ENCODE measurements at places on chromosomes 2 and 18. TPM values are rescaled to one million over a fixed set of nuclear protein-coding genes. Genes with fewer than 3 reads are reported as not detected.

GRCh38 chr2:158649846-158650245 is 145.3 kb upstream of the DAPL1 start:
- DNase-seq, result no peak
- no peak overlapping the region for H3K27ac ChIP-seq
- no peaks in the 10 kb centered on the region for H3K27me3 ChIP-seq
- no peak overlapping the region for H3K4me3 ChIP-seq

DNA sequence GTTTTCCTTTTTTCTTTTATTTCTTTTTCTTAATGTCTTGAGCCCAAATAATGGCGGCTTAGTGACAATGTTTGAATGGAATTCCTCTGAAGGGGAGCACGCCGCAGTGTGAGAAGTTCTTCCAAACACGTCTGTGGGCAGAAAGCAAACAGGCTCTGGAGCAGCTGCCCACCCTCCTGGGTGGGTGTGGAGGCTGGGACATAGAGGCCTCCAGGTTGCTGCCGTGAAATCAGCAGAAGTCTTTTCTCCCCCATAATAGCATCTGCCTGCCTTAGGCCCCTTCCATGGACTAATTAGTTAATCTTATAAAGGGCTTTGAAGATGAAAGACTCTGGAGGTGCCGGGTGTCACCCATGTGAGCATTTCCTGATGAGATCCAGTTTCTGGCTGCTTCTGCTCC is 213.9 kb downstream of the SH3RF3 start:
- H3K27me3 ChIP-seq, result no peaks in the 10 kb centered on the region
- DNase-seq, result no peak
- H3K27ac ChIP-seq, result no peak overlapping the region

- H3K27ac ChIP-seq, result no peak overlapping the region
- no peaks in the 10 kb centered on the region for H3K4me1 ChIP-seq
- H3K36me3 ChIP-seq, result no peaks in the 10 kb centered on the region
Observed at GRCh38 chr2:159044804-159045286, 76.4 kb downstream of the TANC1 start.

- H3K4me1 ChIP-seq, result peaks cover 2% of the 10 kb centered on the region
- H3K27ac ChIP-seq, result no peak overlapping the region
- no peak for DNase-seq
- H3K27me3 ChIP-seq, result no peaks in the 10 kb centered on the region
Observed at GRCh38 chr2:179106676-179107428, 56.9 kb upstream of the CCDC141 start.

DNA sequence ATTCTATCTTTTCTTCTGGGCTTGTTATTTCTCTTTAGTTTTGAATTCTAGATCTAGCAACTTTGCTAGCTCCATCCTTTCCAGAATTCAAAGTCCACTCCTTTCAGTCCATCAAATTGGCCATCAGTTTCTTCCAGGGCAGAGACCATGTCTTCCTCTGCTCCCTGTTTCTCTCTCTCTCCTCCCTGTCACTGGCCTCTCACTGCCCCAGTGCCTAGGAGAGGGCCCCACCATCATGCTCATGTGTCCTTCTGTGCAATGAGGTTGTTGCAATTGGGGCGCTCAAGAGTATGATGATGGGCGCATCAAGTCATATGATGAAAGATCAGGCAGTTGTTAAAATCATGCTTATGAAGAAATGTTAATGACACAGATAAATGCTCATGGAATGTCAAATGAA is 159.2 kb upstream of the HS6ST1 start:
- no peak overlapping the region for H3K27ac ChIP-seq
- H3K4me3 ChIP-seq, result no peak overlapping the region
- no peaks in the 10 kb centered on the region for H3K27me3 ChIP-seq
- no peak for DNase-seq

DNA sequence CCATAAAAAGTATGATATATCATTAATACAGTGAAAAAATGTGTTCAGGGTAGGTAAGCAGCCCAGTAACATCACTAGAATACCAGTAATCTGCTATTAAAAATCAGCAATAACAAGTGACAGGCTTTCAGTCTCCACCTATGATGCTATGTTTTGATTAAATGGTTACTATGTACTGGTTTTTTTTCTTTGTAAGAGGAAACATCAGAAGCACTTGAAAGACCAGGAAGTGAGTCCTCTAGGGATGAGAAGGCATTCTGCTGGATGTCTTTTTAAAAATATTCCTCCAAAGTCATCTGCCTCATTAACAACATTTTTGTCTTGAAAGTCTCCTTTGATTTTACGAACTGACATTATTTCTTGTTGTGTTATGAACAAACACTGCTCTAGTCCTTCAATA is 136.0 kb upstream of the FAM98A start:
- no peaks in the 10 kb centered on the region for H3K36me3 ChIP-seq
- no peak overlapping the region for H3K4me3 ChIP-seq
- no peaks in the 10 kb centered on the region for H3K27me3 ChIP-seq
- H3K4me1 ChIP-seq, result no peaks in the 10 kb centered on the region
- DNase-seq, result no peak
- H3K27ac ChIP-seq, result no peak overlapping the region

DNA sequence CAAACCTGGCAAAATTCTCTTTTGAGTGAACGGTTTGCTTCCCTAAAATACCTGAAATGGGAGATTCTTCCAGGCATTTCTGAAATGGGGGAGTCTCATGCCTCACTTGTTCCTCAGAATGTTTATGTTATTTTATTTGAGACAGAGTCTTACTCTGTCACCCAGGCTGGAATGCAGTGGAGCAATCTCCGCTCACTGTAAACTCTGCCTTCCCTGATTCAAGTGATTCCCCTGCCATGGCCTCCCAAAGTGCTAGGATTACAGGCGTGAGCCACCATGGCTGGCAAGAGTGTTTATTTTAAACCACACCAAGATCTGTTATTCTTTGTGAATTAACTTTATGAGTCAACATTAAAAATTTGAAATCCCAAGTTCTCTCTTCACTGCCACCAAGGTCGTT is 6.4 kb upstream of the FHL2 start:
- no peak for DNase-seq
- peaks cover 22% of the 10 kb centered on the region for H3K4me1 ChIP-seq

DNA sequence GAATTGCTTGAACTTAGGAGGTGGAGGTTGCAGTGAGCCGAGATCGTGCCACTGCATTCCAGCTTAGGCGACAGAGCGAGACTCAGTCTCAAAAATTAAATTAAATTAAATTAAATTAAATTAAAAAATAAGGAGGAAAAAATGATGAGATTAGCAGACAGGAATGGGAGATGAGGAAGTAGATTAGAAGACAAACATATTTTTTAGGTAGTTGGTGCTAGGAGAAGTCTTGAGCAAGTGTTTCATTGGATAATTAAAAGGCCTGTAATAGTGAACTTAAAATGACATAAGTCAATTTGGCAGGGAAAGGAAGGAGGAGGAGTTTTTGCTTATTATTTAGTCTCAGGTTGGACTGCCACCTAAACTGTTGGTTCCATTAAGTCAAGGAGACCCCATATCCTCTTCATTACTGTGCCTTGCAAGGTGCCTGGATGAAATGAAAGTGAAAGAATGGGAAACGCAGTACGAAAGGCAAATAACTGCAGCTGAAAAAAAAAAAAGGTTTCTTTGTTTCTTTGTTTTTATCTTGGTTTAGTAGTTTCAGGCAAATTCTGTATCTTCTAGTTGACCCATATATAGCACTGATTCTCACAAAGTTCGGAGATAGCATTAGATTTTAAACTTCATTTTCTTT is 162.0 kb downstream of the SLC8A1 start:
- DNase-seq, result no peak
- no peaks in the 10 kb centered on the region for H3K36me3 ChIP-seq
- no peak overlapping the region for H3K27ac ChIP-seq
- no peaks in the 10 kb centered on the region for H3K4me1 ChIP-seq
- peak overlapping the region; percentile 19 for H3K4me3 ChIP-seq

GRCh38 chr18:30997223-30997622 is 45.3 kb downstream of the DSC3 start:
- no peaks in the 10 kb centered on the region for H3K27me3 ChIP-seq
- H3K4me1 ChIP-seq, result no peaks in the 10 kb centered on the region
- no peak for DNase-seq
- no peaks in the 10 kb centered on the region for H3K36me3 ChIP-seq
- H3K27ac ChIP-seq, result no peak overlapping the region
- H3K4me3 ChIP-seq, result no peak overlapping the region

DNA sequence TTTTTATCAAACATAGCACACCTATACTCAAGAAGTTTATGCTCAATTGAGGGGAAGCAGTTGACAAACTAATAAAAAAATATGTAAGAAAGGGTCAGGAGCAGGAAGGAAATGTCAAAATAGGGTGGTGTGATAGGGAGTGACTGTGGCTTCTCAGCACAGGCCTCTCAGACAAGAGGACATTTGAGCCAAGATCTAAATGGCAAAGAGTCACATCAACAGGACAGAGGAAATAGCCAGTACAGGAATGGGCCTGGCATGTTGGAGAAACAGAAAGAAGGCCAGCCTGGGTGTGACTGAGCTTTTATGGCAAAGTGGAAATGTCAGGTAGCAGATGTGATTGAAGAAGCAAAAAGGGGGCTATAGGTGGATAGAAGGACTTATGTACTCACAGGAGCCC is 117.0 kb downstream of the CCDC148 start:
- H3K4me1 ChIP-seq, result no peaks in the 10 kb centered on the region
- H3K27me3 ChIP-seq, result no peaks in the 10 kb centered on the region
- H3K36me3 ChIP-seq, result no peaks in the 10 kb centered on the region
- no peak overlapping the region for H3K27ac ChIP-seq
- no peak for DNase-seq

GRCh38 chr2:100940240-100940639 is 61.8 kb upstream of the RPL31 start:
- peaks cover 19% of the 10 kb centered on the region for H3K4me1 ChIP-seq
- H3K27ac ChIP-seq, result no peak overlapping the region
- H3K27me3 ChIP-seq, result no peaks in the 10 kb centered on the region
- H3K4me3 ChIP-seq, result no peak overlapping the region
- no peak for DNase-seq
- H3K36me3 ChIP-seq, result no peaks in the 10 kb centered on the region

DNA sequence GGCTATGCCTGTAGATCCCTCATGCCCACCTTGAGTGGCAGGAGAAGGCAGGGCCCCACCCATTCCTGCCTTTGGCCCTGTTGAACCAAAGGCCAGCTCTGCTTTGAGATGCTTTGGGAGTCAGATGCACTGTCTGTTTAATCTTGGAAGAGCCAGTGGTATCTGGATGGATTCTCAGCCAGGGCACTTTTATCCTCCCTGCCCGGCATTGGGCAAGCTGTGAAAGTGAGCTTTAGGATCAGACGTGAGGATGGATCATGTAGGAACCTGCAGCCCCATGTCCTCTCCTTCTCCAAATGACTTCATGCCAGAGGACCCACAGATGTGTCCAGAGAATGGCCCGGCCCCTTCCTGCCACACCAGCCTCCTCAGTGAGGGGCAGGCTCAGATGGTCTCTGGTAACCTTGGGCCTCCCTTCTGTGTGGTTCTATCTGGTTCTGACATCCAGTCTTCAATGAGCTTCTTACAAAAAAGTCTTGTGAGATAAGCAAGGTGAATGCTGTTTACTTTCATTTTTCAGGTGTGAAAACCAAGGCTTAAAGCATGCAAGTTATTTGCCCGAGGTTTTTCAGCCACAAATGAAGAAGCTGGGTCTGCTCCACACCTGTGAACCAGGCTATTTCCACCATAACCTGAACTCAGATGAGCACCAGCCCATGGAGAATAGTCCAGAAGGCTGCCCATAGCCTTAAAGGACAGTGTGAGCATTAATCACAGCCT is 123.8 kb downstream of the KCTD1 start:
- no peak overlapping the region for H3K27ac ChIP-seq
- H3K4me3 ChIP-seq, result no peak overlapping the region
- DNase-seq, result no peak
- H3K27me3 ChIP-seq, result no peaks in the 10 kb centered on the region
- H3K36me3 ChIP-seq, result no peaks in the 10 kb centered on the region

GRCh38 chr18:63562284-63562683 is 20.1 kb downstream of the SERPINB12 start:
- H3K4me3 ChIP-seq, result no peak overlapping the region
- no peak overlapping the region for H3K27ac ChIP-seq
- H3K36me3 ChIP-seq, result no peaks in the 10 kb centered on the region
- no peaks in the 10 kb centered on the region for H3K4me1 ChIP-seq

DNA sequence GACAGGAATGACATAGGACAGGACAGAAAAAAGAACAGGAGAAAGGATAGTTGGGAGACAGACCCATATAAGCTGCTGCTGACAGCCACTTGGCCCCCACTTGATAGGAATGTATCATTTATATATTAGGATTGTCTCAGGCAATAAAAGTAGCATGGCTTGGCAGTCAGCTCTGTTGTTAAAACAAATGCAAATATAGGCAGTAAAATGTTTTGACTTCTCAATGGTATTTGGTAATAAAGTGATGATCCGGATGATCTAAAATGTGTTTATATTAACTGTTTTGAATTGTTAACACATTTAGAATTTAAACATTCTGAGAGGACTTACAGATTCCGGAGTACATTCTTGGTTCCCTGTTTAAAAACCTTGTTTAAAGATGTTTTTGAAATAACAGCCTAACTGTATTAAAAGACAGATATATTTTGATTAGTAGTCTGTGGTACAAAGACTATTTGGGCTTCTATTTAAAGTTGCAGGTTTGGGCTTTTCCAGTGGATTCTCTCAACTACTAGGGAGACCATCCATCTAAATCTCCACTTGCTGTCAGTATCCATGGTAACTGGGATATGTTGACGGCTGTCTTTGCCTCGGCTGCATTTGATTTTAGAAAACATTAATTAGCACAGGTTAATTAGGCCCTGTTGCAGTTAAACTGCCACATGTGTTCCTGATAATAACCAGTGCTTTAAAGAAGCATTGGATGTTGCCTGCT is 147.6 kb downstream of the ESCO1 start:
- H3K27me3 ChIP-seq, result no peaks in the 10 kb centered on the region
- H3K4me3 ChIP-seq, result no peak overlapping the region
- no peak overlapping the region for H3K27ac ChIP-seq
- H3K4me1 ChIP-seq, result no peaks in the 10 kb centered on the region

DNA sequence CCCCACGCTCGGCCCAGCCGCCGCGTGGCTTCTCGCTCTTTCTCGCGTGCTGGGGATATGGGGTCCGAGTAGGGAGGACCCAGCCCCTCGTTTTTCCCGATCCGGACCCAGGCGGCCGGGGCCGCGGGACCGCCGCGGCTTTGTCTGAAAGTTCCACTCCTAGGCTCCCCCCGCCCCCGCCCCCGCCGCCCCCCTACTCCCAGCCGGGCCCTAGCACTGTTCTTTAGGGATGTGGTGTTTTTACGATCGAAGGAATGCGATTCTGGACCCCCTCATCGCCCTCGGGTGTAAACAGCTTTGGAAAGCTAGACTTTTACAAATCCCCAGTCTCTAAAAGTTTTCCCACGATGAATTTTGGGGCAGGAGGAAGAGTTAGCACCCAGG is 819 bp downstream of the TGIF1 start:
- no peaks in the 10 kb centered on the region for H3K36me3 ChIP-seq
- H3K4me1 ChIP-seq, result peaks cover 13% of the 10 kb centered on the region
- H3K27me3 ChIP-seq, result peaks cover 29% of the 10 kb centered on the region
- peak overlapping the region; percentile 72 for H3K4me3 ChIP-seq
- H3K27ac ChIP-seq, result peak overlapping the region; percentile 97

INHBB gene
- 0.09 TPM for total RNA-seq

EMILIN1 gene
- 9.2 TPM for total RNA-seq

RTP5 gene
- total RNA-seq, result 0.66 TPM

VIL1 gene
- total RNA-seq, result 0.14 TPM

FOXD4L1 gene
- 0.24 TPM for total RNA-seq

NPPC gene
- 8.5 TPM for total RNA-seq

GTF2A1L gene
- total RNA-seq, result 0.47 TPM
